NCI-H524 (cell line): ENCODE measurements at places on chromosomes 7 and 10.

DNA sequence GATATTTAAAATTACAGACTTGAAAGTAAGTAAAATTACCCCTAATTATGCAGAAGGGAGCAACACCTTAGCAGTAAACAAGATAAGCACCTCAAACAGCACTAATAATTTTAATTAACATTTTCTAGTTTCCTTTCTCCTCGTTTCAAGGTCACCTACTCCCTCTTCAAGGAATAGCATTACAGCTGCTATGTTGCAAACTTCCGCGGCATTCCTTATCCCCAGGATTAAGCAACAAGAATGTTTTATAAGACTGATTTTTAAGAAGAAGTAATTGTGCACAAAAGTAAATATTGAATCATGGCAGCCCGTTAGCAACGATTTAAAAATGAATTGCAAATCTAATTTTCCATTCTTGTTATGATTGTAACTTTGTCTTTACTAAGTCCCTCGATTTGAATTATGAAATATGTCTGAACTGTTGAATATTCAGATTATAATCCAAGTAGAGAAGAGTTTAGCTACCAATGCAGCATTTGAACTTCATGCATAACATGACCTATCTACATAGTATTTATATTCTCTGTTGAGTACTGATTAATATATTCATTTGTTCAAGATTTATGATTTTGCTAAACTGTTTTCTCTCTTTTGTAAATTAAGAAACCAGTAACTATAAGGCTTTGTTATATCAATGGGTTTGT is 593.5 kb upstream of the MGMT start:
- no peak for DNase-seq

- DNase-seq, result no peak
Measured at GRCh38 chr7:22093001-22093400, 147.3 kb upstream of the CDCA7L start.

- DNase-seq, result peak; percentile 55
Measured at GRCh38 chr7:140674899-140675701, 2.4 kb downstream of the ADCK2 start.

GRCh38 chr10:57830877-57831560 is 436.7 kb downstream of the IPMK start:
- no peak for DNase-seq

DNA sequence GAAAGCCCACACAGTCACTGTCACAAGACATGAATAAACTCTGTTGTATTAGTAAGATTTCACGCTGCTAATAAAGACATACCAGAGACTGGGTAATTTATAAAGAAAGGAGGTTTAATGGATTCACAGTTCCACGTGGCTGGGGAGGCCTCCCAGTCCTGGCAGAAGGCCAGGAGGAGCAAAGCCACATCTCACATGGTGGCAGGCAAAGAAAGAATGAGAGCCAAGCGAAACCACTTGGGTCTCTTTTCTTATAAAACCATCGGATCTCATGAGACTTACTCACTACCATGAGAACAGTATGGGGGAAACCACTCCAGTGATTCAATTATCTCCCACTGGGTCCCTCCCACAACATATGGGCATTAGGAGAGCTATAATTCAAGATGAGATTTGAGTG is 110.2 kb downstream of the ST8SIA6 start:
- DNase-seq, result peak; percentile 0

- DNase-seq, result no peak
Measured at GRCh38 chr7:151025924-151026671, 1.8 kb upstream of the ATG9B start.

GRCh38 chr7:111677848-111678247 is 115.6 kb upstream of the IMMP2L start:
- no peak for DNase-seq

DNA sequence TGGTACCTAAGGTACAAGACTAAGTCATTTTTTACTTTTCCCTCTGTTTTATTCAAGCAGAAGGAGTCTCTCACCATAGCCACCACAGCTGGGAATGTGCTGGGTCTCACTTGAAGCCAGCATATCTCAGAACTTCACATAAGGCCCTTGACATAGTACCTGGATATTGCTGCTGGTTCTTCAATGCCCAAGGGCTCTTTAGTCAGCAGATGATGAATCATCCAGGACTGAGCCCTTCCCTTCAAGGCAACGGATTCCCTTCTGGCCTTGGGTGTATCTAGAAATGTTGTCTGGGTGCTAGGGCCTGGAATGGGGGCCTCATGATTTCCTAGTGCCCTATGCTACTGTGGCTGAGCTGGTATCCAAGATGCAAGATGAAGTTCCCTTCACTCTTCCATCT is 93.9 kb downstream of the ADCYAP1R1 start:
- DNase-seq, result no peak

DNA sequence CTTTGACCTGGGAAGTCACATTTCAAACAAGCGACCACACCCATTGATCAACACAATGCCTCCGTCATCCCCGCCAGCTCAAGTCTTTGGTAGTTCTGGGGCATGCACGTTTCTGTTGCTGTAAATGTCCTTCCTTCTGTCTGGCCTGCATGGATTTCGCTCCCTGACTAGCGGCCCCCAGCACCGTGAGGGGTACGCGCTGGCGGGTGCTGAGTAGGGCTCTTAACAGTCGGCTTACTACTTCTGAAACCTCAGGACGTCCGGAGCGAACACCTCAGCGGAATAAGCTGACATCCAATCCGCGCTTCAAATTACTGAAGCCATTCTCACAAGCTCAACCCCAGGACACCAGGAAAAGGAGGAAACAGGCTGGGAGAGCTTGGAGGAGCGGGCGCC is 505 bp downstream of the NUDCD3 start:
- no peak for DNase-seq

- DNase-seq, result no peak
Measured at GRCh38 chr7:27150568-27151340, 1.6 kb downstream of the HOXA3 start.

DNA sequence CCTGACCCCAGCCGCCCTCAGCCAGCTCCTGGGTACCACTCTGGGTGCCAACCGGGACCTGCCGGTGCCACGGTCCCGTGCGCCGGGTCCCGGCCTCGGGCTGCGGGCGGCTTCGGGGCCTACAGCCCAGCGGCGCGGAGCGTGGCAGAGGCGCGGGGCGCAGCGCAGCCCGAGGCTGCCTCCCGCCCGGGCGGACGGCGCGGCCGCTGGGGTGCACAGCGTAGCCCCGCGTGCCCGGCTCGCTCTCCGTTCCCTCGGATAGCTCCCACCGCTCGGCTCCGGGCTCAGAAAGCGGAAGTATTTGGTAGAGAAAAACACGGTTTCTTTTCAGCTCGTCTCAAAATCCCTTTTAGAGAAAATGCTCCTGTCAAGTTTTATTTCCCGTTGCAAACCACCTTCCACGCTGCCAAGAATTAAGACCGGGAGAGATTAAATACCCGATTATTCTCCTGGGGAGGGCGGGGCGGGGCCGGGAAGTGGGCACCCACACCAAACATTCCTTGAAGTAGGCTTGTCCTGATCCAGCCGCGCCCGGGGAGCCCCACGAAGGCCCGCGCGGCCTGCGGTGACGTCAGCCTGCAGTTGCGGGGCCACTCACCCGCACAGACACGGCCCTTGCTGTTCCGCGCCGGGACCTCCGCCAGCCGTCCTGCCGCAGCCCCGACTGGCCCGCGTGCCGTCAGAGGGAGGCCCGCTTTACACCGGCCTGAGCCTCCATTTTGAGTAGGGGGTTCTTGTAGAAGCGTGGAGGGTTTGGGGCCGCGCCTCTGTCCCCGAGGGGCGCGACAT is 7.2 kb downstream of the HOXA13 start:
- DNase-seq, result no peak

- no peak for DNase-seq
Measured at GRCh38 chr10:18649364-18649959, 1.9 kb downstream of the NSUN6 start.

GRCh38 chr7:23100697-23101096 is 4.9 kb upstream of the KLHL7 start:
- no peak for DNase-seq

GRCh38 chr10:33732161-33732680 is 397.8 kb upstream of the NRP1 start:
- DNase-seq, result no peak

- no peak for DNase-seq
Measured at GRCh38 chr10:86775056-86775869, 18.8 kb downstream of the BMPR1A start.

GRCh38 chr10:26310361-26310760 is 93.8 kb downstream of the GAD2 start:
- DNase-seq, result no peak

GRCh38 chr7:26857506-26858240 is 6.7 kb downstream of the SKAP2 start:
- DNase-seq, result no peak

DNA sequence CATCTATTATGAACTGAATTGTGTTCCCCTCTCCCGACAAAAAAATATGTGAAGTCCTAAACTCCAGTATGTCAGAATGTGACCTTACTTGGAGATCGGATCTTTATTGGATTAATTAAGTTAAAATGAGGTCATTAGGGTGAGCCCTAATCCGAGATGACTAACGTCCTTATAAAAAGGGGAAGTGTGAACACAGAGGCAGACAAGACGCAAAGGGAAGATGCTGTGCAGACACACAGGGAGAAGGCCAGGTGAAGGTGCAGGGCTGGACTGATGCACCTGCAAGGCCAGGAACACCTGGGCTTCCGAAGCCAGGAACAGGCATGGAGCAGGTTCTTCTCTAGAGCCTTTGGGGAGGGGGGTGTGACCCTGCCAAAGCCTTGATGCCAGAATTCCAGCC is 187.8 kb downstream of the PARD3 start:
- no peak for DNase-seq
